ENCODE measurements at places on chromosomes 13 and 19.

GRCh38 chr19:4870025-4870700 lies 2.7 kb upstream of the PLIN3 start:
- no peak for DNase-seq

DNA sequence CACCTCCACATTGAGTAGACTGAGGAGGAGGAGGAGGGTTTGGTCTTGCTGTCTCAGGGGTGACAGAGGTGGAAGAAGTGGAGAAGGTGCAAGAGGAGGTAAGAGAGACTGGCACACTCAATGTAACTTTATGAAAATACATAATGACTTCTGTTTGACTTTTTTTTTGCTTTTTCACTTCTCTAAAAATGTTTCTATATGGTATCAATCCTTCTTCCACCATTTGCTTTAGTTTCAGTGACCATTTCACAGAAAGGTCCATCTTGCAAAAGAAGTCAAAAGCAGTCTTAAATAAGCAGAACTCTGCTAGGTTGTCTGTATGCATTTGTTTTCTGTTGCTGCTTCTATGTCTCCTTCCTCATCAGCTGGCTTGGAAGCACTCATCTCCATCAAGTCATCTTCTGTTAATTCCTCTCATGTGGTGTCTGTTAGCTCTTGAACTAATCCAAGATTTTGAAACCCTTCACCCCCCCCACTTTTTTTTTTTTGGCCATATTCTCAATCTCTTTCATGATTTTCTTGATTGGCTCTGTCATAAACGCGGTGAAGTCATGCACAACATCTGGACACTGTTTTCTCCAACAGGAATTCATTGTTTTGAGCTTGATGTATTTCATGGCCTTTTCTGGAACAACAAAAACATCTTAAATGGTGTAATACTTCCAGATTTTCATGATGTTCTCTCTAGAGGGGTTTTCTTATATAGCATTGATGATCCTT lies 80.8 kb downstream of the KL start:
- no peak for DNase-seq

- DNase-seq: no peak
Measured at GRCh38 chr13:95948656-95949055, 104.5 kb downstream of the UGGT2 start.

GRCh38 chr13:32545083-32545482 lies 6.5 kb upstream of the N4BP2L2 start:
- DNase-seq: no peak

- DNase-seq: no peak
Measured at GRCh38 chr19:15897738-15898276, at the start of gene CYP4F2. TSS of gene CYP4F2 (minus strand) at chr19:15898074. CDS start at chr19:15897611, 463 bp downstream.

DNA sequence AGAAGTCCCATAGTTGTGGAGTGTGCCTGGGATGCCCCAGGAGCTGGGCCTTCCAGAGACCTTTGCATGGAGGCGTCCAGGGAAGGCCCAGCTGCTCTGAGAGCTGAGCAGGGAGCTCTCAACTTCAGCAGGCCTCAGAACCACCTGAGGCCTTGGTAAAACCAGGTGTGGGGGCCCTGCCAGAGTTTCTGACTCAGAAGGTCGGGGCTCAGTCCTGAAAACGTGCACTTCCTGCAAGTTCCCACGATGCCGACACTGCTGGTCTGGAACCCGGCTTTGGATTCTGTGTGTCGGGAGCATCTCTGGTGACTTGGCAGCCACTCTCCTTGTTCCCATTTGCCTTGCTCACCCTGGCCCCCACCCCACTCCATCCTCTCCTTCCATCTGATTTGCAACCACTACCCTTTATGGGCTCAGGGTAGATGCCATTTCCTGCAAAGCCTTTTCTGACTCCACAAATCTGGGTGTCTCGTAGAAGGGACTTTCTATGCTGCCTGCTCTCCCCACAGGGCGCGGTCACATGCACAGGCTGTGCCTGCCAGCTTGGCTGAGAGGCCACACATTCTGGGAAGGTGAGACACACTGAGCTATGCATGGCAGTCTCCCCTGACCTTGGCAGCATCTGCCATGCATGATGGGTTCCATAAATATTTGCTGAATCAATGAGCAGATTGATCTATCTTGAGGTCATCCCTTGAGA lies 244.7 kb downstream of the COL4A1 start:
- DNase-seq: no peak

DNA sequence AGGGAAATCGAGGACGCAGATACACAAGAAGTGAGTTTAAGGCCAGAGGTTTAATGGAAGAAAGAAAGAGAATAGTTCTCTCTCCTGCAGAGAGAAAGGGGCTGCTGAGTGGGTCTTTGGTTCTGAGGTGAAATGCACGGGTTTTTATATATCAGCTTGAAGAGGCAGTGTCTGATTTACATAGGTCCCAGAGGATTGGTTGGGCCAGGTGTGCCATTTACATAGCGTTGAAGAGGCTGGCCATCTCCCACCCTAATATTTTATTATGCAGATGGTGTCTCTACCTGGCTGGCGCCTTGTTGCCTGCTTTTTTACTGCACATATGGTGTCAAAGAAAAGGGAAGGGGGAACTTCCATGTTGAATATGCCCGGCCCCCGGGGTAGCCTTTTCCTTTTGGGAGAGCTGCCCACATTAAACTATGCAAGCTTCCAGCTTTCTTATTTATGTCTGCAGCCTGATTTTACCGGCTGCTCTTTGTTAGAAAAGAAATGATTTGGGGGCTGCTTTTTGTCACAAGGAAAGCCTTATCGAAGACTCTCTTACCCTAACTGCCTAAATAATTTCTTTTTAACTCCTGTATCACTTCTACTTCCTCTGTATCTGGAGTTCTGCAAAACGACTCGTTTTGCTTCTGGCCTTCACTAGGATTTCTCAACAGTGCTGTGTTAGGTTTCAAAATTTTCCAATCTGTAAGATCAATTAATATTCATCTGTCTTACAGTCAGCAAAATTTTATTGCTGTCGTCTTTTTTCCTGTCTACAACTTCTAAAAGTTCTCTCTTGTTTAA lies 268.5 kb downstream of the B3GLCT start:
- DNase-seq: no peak

DNA sequence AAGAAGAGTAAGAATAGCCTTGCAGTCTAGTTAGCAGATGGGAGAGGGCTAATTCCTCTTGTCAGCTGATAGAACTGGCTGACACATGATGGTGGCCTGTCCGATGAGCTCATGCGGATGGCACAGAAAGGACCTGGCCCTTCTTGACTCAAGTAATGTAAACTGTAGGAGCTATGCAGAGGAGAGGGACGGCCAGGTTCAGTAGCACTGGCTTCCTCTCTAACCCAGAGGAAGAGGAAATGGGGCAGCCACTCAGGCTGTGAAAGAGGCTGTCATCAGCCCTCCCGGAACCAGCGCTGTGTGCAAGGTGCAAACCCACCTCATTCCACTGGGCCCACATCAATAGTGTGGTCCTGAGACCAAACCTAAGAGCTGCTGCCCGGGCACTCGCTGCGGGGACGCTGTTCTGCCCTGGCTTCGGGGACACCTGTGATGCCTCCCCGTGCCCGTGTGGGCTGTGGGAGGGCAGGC lies 30.8 kb upstream of the USE1 start:
- peak; percentile 57 for DNase-seq

DNA sequence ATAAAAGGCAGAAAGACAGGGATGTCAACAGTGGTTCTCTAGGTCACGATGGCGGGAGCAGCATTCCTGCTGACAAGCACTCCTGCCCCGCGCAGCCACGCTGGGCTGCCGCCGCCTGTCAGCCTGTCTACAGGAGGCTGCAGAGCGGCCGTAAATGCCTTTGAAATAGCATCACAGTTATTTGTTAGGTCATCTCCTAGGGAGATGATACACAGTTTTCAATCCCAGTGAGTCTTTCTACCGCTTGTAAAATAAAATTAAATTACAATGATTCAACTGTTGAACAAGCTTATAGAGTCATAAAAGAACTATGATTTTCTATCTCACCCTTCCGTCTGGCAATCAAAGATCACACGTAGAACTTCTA lies 7.3 kb upstream of the SLC7A9 start:
- DNase-seq: no peak

- no peak for DNase-seq
Measured at GRCh38 chr19:35122687-35123551, 7.3 kb downstream of the FXYD3 start.

- no peak for DNase-seq
Measured at GRCh38 chr19:45340899-45341453, 426 bp downstream of the KLC3 start.

DNA sequence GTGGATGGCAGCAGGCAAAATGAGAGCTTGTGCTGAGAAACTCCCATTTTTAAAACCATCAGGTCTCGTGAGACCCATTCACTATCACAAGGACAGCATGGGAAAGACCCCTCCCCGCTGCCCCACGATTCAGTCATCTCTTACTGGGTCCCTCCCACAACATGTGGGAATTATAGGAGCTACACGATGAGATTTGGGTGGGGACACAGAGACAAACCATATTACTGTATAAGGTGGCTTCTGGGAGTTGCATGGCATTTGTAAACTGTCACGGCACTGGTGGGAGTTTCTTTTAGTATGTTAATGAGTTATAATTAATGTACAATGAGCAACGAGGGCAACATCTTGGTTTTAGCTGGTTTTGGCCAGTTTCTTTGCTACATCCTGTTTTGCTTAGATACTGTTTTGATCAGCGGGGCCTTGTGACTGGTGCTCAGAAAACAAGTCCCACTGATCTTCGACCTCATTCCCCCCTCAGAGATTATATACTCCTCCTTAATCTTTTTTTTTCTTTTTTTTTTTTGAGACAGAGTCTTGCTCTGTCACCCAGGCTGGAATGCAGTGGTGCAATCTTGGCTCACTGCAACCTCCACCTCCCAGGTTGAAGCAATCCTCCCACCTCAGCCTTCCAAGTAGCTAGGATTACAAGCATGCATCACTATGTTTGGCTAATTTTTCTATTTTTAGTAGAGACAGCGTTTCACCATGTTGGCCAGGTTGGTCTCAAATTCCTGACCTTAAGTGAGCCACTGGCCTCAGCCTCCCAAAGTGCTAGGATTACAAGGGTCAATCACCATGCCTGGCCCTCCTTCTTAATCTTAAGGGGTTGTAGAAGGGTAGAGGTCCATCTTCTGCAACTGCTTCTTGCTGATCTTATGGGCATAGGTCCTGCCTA lies 21.3 kb upstream of the ZNF599 start:
- DNase-seq: peak; percentile 5

- DNase-seq: no peak
Measured at GRCh38 chr19:52990759-52991418, 22.8 kb upstream of the ERVV-1 start.

DNA sequence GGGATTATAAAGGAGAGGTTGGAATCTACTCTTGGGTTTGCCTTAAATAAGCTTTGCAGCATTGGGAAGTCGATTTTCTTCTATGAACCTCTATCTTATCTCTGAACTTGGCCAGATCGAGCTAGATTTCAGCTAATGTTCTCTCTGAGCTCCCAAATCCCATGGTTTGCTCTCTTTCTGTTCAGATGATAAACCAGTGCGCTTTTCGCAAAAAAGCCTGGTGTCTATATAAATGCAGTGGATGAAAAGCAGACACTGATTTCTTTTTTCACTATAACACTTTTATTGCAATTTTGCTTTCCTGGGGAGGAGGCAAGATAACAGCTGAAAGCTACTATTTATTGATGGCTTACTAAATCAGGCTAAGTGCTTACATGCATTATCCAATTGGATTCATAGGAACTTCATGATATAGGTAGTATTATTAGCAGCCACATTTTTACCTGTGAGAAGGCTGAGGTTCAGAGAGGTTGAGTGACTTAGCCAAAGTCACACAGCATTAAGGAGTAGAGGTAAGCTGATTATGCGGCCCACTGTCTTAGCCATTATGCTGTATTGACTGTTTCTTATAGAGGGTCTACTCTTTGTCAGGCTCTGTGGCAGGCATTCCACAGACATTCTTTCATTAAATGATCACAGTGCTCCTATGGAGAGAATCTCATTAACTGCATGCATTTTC lies 58.9 kb downstream of the RFC3 start:
- no peak for DNase-seq

DNA sequence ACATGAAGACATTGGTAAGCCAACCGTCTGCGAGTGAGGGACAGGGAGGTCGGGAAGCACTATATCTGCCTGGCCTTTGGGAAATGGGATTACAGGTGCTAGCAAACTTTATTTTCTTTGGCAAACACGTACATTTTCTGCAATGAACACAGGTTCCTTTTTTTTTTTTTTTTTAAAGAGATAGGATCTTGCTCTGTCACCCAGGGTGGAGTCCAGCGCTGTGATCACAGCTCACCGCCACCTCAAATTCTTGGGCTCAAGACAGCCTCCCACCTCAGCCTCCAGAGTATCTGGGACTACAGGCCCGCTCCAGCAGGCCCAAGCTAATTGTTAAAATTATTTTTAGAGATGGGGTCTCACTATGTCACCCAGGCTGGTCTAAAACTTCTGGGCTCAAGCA lies 24.2 kb downstream of the ELAVL1 start:
- DNase-seq: no peak

DNA sequence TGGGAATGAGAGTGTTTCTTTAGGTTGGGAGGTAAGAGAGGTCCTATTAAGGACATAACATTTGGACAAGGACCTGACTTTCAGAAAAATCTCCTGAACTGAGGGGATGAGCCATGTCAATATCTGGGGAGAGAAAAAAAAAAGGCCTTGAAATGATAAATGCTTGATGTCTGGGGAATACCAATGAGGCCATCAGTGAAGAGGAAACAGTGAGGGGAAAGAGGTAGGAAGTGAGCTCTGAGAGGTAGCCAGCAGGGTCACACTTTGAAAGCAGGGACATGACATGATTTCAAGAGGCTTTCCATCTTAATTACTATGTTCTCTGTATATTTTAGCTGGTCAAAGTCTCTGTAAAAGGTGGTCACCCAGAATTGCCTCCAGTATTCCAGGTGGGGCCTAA lies 9.9 kb upstream of the UBE2L5 start:
- DNase-seq: no peak

- DNase-seq: peak; percentile 67
Measured at GRCh38 chr13:41458187-41458760, 924 bp downstream of the RGCC start.

- DNase-seq: no peak
Measured at GRCh38 chr19:31530781-31531180, 181.5 kb upstream of the TSHZ3 start.

GRCh38 chr13:113947311-113948033 lies 26.4 kb downstream of the C13orf46 start:
- no peak for DNase-seq

DNA sequence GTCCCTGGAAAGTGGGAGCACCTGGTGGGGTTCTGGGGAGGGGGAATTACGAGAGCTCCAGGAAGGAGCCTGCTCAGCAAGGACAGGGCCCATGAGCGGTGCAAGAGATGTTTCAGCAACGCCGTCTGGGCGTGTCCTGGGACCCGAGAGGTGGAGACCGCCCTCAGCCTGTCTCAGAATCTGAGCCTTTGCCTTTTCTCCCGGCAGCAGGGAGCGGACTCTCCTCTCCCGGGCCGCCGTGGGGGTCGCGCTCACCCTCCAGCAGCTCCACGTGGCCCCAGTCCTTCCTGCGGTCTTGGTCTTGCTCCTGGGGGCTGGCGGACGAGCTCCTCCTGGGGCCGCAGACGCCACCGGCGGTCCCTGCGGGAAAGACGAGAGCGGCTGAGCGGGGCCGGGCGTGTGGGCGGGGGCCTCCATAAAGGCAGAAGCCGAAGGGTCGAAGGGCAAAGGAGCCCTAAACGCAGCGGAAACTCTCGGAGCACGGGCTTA lies 714 bp downstream of the POLRMT start:
- DNase-seq: no peak

Data from CD4-positive, alpha-beta memory T cell (primary cell).